ENCODE measurements at places on chromosomes 2 and 18.

DNA sequence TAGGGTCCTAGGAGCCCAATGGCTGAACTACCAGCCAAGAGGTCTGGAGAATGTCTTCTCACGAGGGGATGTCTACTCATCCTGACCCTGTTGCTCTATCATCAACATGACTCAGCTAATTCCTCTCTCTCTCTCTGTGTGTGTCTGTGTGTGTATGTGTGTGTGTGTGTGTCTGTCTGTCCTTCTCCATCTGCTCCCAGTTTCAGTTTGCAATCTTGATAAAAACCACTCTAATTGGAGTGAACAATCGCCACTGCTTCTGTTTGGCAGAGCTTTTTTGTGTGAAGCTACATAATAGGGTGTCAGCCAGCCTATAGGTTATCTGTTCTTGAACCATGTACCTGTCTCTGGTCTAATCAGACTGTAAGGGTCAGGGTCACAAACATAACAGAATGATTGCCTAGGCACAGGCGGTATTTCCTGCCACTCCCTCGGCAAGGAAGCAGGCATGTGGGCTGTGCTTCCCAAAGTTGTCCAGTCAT is 219.8 kb downstream of the SH3BP4 start:
- DNase-seq, result no peak

GRCh38 chr2:62293490-62294271 is 97.8 kb downstream of the B3GNT2 start:
- DNase-seq, result no peak

GRCh38 chr2:239349453-239350135 is 51.2 kb downstream of the HDAC4 start:
- no peak for DNase-seq

GRCh38 chr2:178279142-178279541 is 84.8 kb downstream of the OSBPL6 start:
- DNase-seq, result no peak

- no peak for DNase-seq
These were observed 16.8 kb upstream of the KCNJ3 start for GRCh38 chr2:154681741-154682140.

GRCh38 chr18:30486856-30487255 is 555.7 kb downstream of the DSC3 start:
- DNase-seq, result no peak

GRCh38 chr2:10844097-10844496 is 31.5 kb upstream of the PDIA6 start:
- no peak for DNase-seq

GRCh38 chr2:21643180-21643579 is 519.4 kb downstream of the TDRD15 start:
- no peak for DNase-seq

GRCh38 chr2:238786792-238787490 is 60.9 kb upstream of the TWIST2 start:
- no peak for DNase-seq

- DNase-seq, result no peak
These were observed 105.1 kb downstream of the SP3 start for GRCh38 chr2:173860082-173860481.

DNA sequence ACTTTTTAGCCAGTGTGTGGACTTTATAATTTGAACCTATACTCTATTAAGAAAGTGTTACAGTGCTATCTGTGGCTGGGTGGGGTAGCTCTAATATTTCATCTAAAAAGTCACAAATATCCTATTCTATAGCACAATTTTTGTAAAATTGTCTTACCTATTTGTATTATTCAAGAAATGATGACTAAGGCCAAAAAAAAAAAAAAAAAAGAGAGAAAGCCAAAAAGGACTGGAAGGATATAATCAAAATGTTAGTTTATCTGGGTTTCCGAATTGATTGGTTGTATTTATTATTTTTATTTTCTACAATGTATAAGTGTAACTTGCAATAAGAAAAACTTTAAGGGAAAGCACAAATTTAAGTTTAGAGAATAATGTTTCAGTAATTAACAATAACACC is 5.5 kb downstream of the ARL6IP6 start:
- no peak for DNase-seq

- DNase-seq, result no peak
These were observed 27.8 kb upstream of the TTC39C start for GRCh38 chr18:23986600-23987359.

DNA sequence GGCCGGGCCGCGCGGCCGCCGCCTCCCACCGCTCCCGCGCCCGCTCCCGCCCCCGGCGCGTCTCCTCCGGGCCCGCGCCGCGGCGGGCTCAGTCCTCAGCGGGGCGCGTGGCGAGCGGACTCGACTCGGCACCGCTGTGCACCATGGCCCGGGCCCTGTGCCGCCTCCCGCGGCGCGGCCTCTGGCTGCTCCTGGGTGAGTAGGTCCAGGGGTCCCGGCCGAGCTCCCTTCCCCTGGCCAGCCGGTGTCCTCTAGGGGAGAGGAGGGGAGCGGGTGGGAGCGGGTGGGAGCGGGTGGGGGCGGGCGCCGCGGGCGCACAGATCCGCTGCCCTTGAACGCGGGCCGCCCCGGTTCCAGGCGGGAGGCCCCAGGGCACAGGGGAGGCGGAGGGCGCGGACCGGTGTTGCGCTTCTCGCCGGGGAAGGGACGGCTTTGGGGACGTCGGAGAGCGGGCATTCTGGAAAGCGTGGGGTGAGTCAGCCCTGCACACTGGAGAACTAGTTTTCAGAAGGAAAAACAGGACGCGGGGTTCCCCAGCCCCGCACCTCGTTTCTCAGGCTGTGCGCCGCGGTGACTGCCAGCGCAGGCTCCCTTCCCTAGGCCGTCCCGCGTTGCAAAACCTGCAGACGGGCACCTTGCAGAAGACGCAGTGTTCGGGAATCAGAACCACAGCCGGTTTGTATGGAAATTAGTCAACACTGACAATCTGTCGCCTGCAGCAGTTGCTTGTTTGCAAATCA is at the start of gene RAMP1:
RAMP1 (plus strand) TSS at position 91 of the 740 bp plus-strand sequence; CDS start at position 144, 53 bp downstream.
- no peak for DNase-seq

DNA sequence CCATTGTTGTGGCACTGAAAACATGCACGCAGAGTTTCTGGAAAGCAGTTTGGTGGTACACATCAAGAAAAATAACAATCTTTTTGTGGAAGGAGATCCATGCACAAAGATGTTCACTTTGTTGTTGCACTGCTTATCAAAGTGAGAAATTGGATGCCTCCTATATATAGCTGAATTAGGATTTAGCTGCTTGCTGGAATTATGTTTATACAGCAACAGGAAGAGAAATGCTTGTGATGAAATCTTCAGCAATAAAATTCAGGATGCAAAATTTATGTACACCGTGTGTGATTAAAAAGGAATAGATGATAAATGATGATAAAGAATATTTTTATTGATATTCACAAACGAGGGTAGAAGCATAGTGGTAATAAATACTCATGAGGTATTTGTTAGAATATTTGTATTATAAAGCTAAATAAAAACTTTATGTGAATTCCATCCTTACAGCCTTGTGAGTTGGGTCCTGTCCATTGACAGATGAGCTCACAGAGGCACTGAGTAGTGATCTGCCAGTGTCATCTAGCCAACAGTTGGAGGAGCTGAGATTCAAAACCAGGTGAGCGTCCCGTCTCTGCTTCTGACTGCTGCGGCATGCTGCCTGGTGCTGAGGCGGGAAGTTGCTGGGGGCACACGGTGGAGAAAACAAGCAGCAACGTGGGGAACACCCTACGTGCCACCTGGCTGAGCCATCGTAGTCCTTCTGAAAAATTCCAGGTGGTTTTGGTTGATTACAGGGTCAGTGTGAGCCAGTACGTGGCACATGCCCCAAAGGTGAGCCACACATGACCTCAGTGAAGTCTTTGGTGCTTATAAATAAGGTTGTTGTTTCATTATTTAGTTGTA is 80.2 kb downstream of the ASAP2 start:
- DNase-seq, result no peak

DNA sequence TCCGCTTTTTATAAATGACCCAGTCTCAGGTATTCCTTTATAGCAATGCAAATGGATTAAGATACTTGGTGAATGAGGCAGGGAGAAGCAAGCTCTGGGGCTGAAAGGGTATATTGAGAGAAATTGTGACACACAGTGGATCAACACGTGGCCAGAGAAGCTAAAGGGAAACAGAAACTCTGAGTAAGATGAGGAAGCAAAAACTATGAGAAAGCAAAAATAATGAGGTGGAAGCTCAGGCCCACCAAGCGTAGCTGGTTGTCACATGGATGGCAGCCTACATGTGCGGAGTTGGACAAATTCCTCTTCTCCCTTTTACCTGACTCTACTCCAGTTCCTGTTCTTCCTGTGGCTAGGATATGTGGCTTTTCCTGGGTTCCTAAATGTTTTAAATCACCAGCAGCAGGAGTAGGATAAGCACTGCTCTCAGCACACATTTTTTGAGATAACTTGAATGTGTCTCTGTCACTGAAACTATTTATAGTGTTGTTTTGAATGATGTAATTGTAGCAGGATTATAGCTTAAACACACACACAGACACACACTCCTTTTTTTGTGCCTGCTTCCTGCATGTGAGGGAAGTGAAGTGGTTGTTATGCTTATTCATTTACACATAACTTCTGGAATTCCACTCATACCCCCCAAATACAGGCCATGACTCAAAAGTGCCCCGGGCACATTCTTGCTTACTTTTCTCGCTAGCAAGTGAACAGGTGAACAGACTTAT is 30.1 kb upstream of the EPC2 start:
- DNase-seq, result peak; percentile 44

DNA sequence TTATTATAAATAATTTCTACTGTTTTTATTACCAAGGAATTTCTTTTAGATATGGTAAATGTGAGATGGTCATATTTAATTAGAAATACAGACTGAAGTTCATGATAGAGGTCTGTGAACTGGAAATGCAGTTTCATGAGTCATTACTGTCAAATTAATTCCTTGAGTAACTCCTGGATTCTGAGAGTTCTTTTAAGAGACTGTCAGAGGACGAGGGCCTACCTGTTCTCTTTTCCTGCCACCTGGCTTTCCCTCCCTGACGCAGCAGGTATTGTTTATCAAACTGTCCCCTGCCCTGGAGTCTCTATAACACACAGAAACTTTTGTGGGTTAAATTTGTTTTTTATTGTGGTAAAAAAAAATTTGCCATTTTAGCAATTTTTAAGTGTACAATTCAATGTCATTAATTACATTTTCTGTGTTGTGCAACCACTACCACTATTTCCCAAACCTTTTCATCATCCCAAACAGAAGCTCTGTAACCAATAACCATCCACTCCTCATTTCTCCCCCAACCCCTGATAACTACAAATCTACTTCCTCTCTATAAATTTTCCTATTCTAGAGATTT is 142.6 kb downstream of the DIS3L2 start:
- no peak for DNase-seq

GRCh38 chr2:240287011-240287410 is 146.6 kb upstream of the OTOS start:
- DNase-seq, result no peak

- no peak for DNase-seq
These were observed 33.8 kb downstream of the SUCLG1 start for GRCh38 chr2:84425310-84425709.

- DNase-seq, result no peak
These were observed 92.6 kb downstream of the RDH14 start for GRCh38 chr2:18467749-18468360.

DNA sequence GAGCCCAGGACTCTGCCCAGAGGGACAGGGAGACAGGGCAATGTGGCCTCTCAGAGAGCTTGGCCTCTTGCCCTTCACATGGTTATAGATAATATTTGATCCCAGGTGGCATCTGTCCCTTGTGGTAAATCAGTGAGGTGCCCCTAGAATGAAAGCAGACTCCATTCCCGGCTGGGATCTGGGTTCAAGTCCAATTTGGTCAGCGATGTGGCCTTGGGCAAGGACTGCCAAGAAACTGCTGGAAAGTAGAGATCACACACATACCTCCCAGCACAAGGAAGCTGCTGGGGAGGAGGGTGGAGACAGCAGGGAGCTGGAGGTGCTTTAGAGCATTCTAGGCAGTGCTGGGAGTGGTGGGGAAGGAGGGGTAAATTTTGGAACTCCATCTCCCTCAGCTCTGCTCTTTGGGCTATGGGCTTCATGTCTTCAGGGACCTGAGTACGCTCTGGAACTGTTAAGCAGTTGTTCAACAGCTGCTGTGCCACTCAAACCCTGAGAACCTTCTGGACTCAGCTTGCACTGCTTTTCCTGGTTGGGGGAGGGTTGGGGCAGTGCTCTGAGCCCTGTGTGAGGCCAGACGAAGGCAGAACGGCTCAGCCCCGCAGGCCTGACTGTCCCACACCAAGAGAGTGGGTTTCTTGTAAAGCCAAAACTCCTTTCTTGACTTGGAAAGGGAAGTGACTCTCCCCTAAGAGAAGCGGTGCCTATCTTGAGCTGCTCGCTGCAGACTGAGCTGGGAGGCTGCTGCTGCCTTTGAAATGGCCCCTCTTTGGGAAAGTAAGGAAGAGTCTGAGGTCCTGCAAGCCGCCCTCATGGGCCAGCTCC is 23.0 kb downstream of the INPP5D start:
- DNase-seq, result no peak

- no peak for DNase-seq
These were observed 76.7 kb downstream of the MERTK start for GRCh38 chr2:111975053-111975552.

DNA sequence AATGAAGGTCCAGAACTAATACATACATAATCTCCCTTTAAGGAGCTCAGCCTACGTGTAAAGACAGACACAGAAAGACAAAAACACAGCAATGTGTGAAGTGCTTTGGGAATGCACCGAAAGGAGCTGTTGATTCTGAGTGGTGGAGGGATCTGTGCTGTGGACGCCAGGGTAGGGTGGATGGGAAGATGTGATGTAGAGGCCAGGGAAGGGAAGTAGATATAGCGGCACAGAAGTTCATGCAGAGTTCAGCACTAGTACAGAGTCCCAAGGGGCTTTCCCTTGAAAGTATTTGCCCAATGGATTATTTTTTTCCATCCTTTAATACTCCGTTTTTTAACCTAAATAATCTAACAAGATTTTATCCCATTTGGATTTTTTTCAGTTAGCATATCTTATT is 32.1 kb upstream of the DOCK10 start:
- no peak for DNase-seq

DNA sequence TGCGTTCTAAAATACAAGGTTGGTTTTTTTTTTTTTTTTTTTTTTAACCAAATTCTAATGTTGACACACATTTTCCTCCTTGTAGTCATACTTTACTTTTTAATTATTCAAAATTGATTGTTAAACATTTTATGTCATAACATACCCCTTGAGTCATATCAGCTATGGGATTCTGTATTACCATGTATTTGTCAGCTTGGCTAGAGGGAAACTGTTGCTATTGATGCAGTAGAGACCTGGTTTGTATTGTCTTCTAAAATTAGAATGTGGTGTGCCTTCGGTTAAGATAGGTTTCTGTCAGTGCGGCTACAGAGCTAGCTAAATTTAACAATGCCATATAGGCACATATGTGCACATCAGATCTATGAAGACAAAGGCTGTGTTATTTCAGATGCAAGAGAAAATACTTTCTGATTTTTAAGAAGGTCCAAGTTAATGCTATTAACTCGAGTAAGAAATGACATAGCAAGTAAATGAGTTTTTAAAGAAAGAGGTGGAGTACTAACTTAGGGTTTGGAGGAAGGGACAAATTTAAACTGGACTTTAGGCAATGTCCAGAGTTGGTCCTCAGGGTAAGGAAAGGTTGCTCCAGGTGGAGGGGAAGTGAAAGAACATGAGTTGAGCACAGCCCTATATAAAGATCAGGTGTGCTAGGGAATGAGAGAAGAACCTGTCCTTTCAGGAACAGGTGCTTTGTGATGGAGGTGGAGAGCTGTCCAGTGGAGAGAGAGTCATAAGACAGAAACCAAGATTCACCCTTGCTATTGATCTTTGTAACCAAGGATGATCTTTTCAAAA is 152.3 kb downstream of the PRPF40A start:
- DNase-seq, result no peak

Measured in GM19239 (cell line).